ENCODE measurements at places on chromosomes 3 and 15.

DNA sequence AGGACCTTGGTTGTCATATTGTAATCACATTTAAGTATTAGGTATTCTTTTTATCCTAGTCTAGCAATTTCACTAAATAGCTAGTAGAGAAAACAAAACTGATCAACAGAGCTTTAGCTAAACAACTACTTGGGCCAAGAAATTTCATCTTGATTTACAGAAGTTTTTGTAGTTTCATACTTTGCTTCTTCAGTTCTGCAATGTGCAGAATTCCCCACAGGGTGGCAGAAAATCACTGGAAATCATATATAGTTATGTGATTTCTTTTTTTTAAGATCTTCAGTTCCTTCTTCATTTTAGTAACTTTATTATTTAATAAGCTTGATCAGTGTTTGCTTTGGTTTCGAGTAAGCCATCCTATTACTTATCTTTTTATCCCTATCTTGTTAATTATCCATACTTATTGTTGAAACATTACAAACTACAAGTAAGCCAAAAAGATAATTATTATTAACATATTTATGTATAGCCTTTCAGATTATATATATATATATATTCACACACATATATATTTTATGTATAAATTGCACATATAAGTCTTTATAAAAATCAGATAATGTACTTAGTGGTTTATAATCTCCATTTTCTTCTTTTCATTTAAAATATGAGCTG, 2.2 kb upstream of the BNIP2 start:
- peaks cover 9% of the 10 kb centered on the region for H3K36me3 ChIP-seq
- H3K4me1 ChIP-seq = peaks cover 27% of the 10 kb centered on the region

DNA sequence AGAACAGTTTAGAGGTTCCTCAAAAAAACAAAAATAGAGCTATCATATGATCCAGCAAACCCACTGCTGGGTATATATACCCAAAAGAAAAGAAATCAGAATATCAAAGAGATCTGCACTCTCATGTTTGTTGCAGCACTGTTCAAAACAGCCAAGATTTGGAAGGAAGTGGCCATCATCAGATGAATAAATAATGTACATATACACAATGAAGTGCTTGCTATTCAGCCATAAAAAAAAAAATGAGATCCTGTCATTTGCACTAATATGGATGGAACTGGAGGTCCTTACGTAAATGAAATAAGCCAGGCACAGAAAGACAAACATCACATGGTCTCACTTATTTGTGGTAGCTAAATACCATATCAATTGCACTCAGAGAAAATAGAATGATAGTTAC, 58.4 kb downstream of the SCAPER start:
- DNase-seq = no peak
- H3K4me1 ChIP-seq = peaks cover 8% of the 10 kb centered on the region
- H3K27ac ChIP-seq = no peak overlapping the region
- H3K27me3 ChIP-seq = no peaks in the 10 kb centered on the region
- peaks cover 33% of the 10 kb centered on the region for H3K36me3 ChIP-seq

DNA sequence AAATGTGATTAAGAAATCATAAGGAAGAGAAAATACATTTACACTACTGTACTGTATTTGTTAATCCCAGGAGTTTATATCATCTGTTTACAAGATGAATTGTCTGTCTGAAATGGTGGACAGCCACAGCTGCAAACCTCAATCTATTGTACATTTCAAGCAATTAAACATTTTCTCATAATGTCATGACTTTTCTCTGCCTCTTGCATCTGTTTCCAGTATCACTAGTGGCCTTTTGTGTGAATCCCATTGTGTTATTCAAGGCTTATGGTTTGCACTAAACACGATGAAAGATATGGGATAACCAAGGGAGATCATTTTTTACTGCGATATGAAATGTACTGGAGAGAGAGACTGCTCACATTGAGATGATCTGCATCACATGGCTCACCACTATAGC, 200.2 kb upstream of the LRRN1 start:
- H3K27ac ChIP-seq = no peak overlapping the region
- no peak for DNase-seq
- H3K36me3 ChIP-seq = no peaks in the 10 kb centered on the region
- H3K4me1 ChIP-seq = no peaks in the 10 kb centered on the region
- no peaks in the 10 kb centered on the region for H3K27me3 ChIP-seq

GRCh38 chr15:80507638-80508316, 103.6 kb downstream of the ARNT2 start:
- H3K27ac ChIP-seq = no peak overlapping the region
- H3K27me3 ChIP-seq = no peaks in the 10 kb centered on the region
- H3K36me3 ChIP-seq = no peaks in the 10 kb centered on the region
- no peaks in the 10 kb centered on the region for H3K4me1 ChIP-seq
- H3K4me3 ChIP-seq = no peak overlapping the region

GRCh38 chr3:29764603-29765254, 483.9 kb downstream of the RBMS3 start:
- H3K4me1 ChIP-seq = no peaks in the 10 kb centered on the region
- peaks cover 6% of the 10 kb centered on the region for H3K27me3 ChIP-seq
- H3K4me3 ChIP-seq = no peak overlapping the region

- peaks cover 5% of the 10 kb centered on the region for H3K36me3 ChIP-seq
- no peaks in the 10 kb centered on the region for H3K27me3 ChIP-seq
- peaks cover 24% of the 10 kb centered on the region for H3K4me1 ChIP-seq
- no peak for DNase-seq
Observed at GRCh38 chr3:42051384-42052131, 39.6 kb upstream of the TRAK1 start.
